ENCODE measurements at places on chromosomes 3 and 15. TPM values are rescaled to one million over a fixed set of nuclear protein-coding genes. Genes with fewer than 3 reads are reported as not detected.

MESP2 gene
- polyA plus RNA-seq, result 1.1 TPM

SOX14 gene
- polyA plus RNA-seq, result not detected

STAB1 gene
- polyA plus RNA-seq, result not detected

SLC12A1 gene
- polyA plus RNA-seq, result not detected

GALNT15 gene
- 0.97 TPM for polyA plus RNA-seq

MORC1 gene
- polyA plus RNA-seq, result not detected

MYZAP gene
- 175 TPM for polyA plus RNA-seq

HRH1 gene
- not detected for polyA plus RNA-seq

VEPH1 gene
- polyA plus RNA-seq, result 1.7 TPM

C15orf62 gene
- polyA plus RNA-seq, result 2.8 TPM

P3H2 gene
- polyA plus RNA-seq, result 72.8 TPM

GRCh38 chr15:87569581-87569980 is 687.0 kb downstream of the NTRK3 start:
- H3K27ac ChIP-seq, result no peak overlapping the region
- no peaks in the 10 kb centered on the region for H3K27me3 ChIP-seq
- H3K4me3 ChIP-seq, result no peak overlapping the region
- no peaks in the 10 kb centered on the region for H3K36me3 ChIP-seq
- no peaks in the 10 kb centered on the region for H3K4me1 ChIP-seq

DNA sequence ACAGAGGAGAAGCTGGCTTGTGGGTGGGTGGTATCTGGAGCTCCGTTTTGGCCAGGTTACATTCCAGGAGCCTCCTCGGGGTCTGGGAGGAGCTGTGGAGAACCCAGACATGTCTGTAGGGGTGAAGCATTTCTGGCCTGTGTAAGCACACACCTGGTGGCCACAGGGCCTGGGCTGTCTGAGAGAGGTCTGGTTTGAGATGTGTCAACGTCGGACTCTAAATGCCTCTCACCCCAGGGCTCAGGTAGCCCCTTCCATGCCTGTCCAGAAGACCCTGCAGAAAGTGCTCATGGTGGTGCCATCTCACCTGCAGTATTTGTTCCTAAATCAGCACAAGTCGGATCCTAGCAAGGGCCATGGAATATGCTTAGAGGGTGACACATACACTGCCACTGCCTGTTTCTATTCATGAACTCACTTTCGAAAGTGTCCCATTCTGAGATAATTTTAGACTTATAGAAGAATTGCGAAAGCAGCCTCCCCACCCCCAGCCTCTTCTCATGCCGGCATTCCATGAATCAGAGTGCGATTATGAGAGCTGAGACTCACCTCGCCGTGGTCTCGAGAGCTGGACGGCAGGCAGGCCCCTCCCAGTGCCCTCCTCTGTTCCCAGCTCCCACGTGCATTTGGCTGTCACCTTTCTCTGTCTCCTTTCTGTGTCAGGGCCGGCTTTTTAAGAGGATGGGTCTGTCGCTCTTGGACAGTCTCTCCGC is 63.7 kb downstream of the KLF15 start:
- H3K4me1 ChIP-seq, result no peaks in the 10 kb centered on the region
- H3K36me3 ChIP-seq, result no peaks in the 10 kb centered on the region
- no peak for DNase-seq
- no peak overlapping the region for H3K27ac ChIP-seq

- no peak overlapping the region for H3K4me3 ChIP-seq
- H3K27ac ChIP-seq, result peak overlapping the region; percentile 76
- no peaks in the 10 kb centered on the region for H3K36me3 ChIP-seq
- no peak for DNase-seq
- H3K4me1 ChIP-seq, result peaks cover 28% of the 10 kb centered on the region
- H3K27me3 ChIP-seq, result no peaks in the 10 kb centered on the region
These were observed 355 bp downstream of the FBXW12 start for GRCh38 chr3:48372377-48372770.

DNA sequence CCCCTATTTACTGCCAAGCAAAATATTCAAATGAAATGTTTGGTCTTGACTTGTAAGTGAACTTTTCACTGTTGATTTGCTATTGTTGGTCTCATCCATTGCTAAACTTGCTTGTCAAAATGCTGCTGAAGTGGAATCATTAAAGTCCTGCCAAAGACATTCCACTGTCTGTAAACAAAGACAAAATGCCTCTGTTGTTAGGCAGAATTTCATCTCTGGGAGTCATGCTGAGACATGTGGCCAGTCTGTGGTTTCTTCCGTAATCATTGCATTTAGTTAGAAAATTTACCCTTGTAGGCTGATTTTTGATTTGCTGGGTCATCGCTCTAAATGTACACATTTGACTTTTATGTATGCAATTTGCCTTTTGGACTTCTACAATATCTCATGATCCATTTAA is 577.7 kb downstream of the MECOM start:
- H3K4me1 ChIP-seq, result no peaks in the 10 kb centered on the region
- DNase-seq, result no peak
- H3K4me3 ChIP-seq, result no peak overlapping the region
- H3K36me3 ChIP-seq, result no peaks in the 10 kb centered on the region

DNA sequence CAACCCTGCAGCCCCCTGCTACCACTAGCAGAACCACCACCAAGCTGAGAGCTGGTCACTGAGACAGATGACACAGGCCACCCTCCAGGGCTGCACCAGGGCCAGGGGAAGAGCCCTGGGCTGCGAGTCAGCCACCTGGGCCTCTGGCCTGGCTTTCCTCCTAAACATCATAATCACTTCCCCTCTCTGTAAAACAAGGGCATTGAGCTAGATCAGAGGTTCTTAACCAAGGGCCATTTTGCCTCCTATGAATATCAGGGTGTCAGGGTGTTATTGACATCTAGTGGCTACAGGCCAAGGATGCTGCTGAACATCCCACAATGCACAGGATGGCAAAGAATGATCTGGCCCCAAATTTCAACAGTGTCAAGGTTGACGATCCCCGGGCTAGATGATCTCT is 25.2 kb downstream of the TLE3 start:
- peaks cover 16% of the 10 kb centered on the region for H3K36me3 ChIP-seq
- H3K4me3 ChIP-seq, result no peak overlapping the region
- peaks cover 3% of the 10 kb centered on the region for H3K4me1 ChIP-seq

DNA sequence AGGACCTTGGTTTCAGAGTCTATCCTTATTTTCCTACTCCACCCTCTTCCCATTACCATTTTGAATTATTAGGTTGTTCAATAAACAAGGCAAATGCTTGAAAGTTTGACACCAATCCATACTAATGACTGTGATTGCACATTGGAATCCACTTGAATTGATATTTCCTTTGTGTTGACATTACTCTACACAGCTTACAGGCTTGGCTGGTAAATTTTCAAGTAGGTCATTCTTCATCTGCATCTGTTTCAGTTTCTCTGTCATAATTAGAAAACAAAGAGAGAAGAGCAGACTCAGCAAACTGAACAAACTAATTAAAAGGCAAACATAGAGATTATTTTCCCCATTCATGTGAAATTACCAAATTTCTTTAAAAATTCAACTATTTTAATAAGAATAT is 732.9 kb upstream of the BCHE start:
- H3K4me1 ChIP-seq, result no peaks in the 10 kb centered on the region
- H3K36me3 ChIP-seq, result no peaks in the 10 kb centered on the region
- H3K27me3 ChIP-seq, result no peaks in the 10 kb centered on the region
- no peak overlapping the region for H3K4me3 ChIP-seq
- DNase-seq, result no peak

- H3K4me1 ChIP-seq, result peaks cover 7% of the 10 kb centered on the region
- no peaks in the 10 kb centered on the region for H3K27me3 ChIP-seq
- H3K4me3 ChIP-seq, result no peak overlapping the region
- H3K27ac ChIP-seq, result no peak overlapping the region
These were observed 12.2 kb upstream of the TMEM40 start for GRCh38 chr3:12771236-12771635.

DNA sequence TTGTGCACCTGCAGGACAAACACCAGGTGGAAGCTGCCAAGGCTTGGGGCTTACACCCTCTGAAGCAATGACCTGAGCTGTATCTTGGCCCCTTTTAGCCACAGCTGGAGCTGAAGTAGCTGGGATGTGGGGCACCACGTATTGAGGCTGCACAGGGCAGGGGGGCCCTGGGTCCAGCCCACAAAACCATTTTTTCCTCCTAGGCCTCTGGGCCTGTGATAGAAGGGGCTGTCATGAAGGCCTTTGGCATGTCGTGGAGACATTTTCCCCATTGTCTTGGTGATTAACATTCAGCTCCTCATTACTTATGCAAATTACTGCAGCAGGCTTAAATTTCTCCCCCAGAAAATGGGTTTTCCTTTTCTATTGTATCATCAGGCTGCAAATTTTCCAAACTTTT is 27.6 kb upstream of the MME start:
- H3K4me3 ChIP-seq, result no peak overlapping the region
- no peaks in the 10 kb centered on the region for H3K36me3 ChIP-seq
- H3K4me1 ChIP-seq, result no peaks in the 10 kb centered on the region
- no peak for DNase-seq
- H3K27me3 ChIP-seq, result no peaks in the 10 kb centered on the region
- no peak overlapping the region for H3K27ac ChIP-seq

GRCh38 chr3:35592589-35593295 is 46.6 kb upstream of the ARPP21 start:
- no peak overlapping the region for H3K4me3 ChIP-seq
- no peaks in the 10 kb centered on the region for H3K36me3 ChIP-seq
- H3K27ac ChIP-seq, result no peak overlapping the region
- no peaks in the 10 kb centered on the region for H3K4me1 ChIP-seq
- H3K27me3 ChIP-seq, result no peaks in the 10 kb centered on the region

DNA sequence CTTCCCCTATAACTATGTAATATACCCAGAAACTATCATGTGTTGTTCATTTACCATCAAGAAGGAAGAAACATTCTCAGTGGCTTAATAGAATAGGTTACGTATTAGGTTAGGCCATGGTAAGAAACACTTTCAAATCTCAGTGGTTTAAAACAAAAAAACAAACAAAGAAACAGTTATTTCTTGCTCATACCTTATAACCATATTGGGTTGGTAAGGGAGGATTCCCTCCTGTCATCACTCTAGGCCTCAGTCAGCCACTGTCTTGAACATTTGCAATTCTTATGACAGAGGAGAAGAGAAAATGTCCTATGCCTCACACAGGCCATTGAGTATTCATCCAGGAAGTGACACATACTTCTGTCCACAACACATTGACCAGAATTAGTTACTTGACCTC is 727.7 kb upstream of the NECTIN3 start:
- no peaks in the 10 kb centered on the region for H3K27me3 ChIP-seq
- H3K27ac ChIP-seq, result no peak overlapping the region
- no peak overlapping the region for H3K4me3 ChIP-seq
- no peak for DNase-seq
- no peaks in the 10 kb centered on the region for H3K36me3 ChIP-seq

GRCh38 chr3:149145356-149145755 is 15.9 kb downstream of the HPS3 start:
- no peak for DNase-seq
- H3K27ac ChIP-seq, result no peak overlapping the region
- no peaks in the 10 kb centered on the region for H3K27me3 ChIP-seq
- no peak overlapping the region for H3K4me3 ChIP-seq
- no peaks in the 10 kb centered on the region for H3K36me3 ChIP-seq

- no peak overlapping the region for H3K4me3 ChIP-seq
- no peak overlapping the region for H3K27ac ChIP-seq
- H3K36me3 ChIP-seq, result no peaks in the 10 kb centered on the region
- peaks cover 12% of the 10 kb centered on the region for H3K4me1 ChIP-seq
- no peaks in the 10 kb centered on the region for H3K27me3 ChIP-seq
These were observed 25.7 kb downstream of the TGFBR2 start for GRCh38 chr3:30632065-30632464.

DNA sequence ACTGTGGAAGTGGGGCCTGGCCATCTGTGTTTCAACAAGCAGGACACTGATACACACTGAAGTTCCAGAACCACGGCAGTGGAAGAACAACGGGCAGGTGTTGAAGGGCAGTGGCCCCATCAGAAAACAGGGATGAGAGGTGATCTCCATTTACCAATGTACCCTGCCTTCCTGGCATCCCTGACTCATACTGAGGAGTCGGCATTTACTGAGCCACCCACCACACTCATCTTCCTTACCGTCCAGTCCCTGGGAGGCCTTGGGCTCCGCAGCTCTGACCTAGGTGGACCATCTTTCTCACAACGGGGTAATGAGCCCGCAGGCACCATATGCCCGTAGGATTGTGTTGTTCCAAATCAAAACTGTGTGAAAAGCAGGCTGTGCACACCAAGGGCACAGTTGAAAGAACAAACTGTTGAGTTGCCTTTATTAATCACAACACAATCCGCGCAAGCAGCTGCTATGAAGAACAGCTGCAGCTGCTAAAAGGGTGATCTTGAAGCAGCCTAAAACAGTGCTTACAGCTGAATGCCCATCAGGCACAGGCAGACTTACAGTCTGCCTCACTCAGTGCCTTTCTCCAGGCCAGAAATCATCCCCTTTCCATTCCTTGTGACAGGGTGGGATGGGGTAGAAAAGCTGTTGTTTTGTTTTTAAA is 12.9 kb downstream of the MB21D2 start:
- DNase-seq, result no peak
- H3K36me3 ChIP-seq, result no peaks in the 10 kb centered on the region

DNA sequence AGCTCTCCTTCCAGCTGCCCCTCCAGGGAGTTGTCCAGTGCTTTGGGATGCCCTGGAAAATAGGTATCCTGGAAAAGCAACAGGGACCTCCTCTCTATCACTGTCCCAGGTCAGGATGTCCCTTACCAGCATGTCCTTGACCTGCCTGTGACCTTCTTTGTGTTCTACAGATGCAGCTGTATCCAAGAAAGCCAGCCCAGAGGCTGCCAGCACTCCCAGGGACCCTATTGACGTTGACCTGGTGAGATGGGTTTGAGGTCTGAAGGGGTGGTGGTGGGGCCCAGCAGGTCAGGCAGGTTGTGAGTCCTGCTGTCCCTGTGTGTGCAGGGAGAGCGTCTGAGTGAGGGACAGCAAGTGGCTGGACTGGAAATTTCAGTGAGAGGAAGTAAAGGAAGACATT is 30.2 kb downstream of the PML start:
- no peaks in the 10 kb centered on the region for H3K27me3 ChIP-seq
- no peak overlapping the region for H3K27ac ChIP-seq
- no peak overlapping the region for H3K4me3 ChIP-seq
- peaks cover 4% of the 10 kb centered on the region for H3K36me3 ChIP-seq
- no peak for DNase-seq
- H3K4me1 ChIP-seq, result no peaks in the 10 kb centered on the region

DNA sequence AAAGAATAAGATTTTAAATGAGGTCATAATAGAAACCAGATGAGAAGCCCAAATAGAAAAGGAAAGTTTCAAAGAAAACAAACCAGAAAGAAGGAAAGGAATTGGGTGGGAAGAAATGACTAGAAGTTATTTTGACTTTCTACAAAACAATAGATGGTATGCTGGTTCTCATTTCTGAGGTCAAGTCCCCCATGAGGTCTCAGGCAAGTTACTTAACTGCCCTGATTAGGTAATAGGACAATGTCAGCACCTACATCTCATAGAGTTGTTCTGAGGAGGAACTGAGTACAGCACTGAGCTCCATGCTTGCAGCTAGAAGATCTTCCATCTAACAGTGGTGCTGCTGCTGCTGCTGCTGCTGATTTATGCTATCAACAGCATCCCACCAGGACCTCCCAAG is 185.9 kb downstream of the ERC2 start:
- H3K27me3 ChIP-seq, result no peaks in the 10 kb centered on the region
- no peak for DNase-seq
- no peak overlapping the region for H3K27ac ChIP-seq
- H3K36me3 ChIP-seq, result no peaks in the 10 kb centered on the region
- no peak overlapping the region for H3K4me3 ChIP-seq

GRCh38 chr3:196499807-196500524 is 3.6 kb downstream of the RNF168 start:
- no peaks in the 10 kb centered on the region for H3K27me3 ChIP-seq
- H3K4me3 ChIP-seq, result peak overlapping the region; percentile 66
- no peak for DNase-seq
- no peaks in the 10 kb centered on the region for H3K36me3 ChIP-seq
- peaks cover 3% of the 10 kb centered on the region for H3K4me1 ChIP-seq
- H3K27ac ChIP-seq, result peak overlapping the region; percentile 9

All from cardiac muscle cell (in vitro differentiated cells and primary cell).